ENCODE measurements at places on chromosomes 16 and 17.

DNA sequence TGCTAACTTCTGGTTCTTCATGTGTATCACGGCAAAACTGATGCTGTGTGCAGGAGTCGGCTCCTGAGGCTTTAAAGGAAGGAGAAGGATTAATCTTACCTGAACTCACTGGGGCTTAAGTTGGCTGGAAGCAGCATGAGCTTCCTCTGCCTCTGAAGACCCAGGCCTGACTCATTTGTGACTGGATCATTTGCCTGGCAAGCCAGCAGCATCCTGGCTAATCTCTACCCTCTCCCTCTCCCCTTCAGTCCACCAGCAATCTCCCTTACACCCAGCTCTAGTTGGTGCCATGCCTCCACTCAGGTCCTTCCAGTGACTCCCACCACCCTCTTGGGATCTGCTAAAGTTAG lies 150.3 kb downstream of the IRX3 start:
- no peak for DNase-seq

DNA sequence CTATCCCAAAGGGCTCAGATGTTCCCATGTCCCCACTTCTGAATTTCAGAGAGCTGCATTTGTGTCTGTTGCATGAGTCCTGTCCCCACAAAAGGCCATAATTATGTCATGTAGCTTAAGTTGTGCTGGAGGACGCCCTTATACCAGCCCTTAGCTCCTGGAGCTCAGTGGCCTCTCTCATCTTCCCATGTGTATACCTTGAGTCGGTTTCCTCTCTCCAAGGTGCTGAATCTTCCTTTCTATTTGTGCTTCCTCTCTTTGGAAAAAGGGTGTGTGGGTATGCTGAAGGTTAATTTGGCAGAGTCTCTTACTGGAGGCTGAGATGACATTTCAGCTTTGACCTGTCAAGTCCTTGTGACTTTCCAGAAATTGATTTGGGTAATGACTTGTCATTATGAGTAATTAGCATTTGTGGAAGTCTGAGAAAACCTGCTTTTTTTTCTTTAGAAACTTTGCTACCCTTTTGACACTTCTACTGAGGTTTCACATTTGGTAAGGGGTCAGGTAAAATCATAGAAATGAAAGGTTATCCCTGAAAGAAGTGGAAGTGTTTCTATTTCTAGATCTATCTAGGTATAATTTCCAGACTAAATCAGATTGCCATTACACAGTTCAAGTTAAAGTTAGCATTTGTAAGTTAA lies 185.4 kb downstream of the ABCC12 start:
- no peak for DNase-seq

DNA sequence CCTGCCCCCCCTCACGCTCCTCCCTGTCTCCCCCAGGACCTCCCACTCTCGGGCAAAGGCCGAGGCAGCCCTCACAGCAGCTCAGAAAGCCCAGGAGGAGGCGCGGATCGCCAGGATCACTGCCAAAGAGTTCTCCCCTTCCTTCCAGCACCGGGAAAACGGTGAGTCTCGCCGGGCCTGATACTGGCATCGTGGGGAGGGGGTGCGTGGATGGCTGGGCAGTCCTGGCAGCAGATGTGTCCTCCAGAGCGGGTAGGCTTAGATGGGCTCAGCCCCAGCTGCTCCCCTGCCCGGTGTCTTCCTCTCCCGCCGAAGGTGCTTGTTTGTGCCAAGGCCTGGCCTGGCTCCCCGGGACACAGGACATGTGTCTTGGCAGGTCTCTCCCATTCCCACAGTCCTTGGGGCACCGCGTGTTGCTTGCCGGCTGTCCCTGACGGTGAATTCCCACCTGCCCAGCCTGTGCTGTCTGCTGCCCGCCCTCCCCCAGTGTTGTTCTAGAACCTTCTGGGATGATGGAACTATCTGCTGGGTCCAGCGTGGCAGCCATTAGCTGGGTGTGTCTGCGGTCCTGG lies 81.6 kb downstream of the KLHDC4 start:
- no peak for DNase-seq

GRCh38 chr16:66509576-66509975 lies 40.3 kb downstream of the TK2 start:
- no peak for DNase-seq

GRCh38 chr16:72705801-72706200 lies 342.1 kb downstream of the ZFHX3 start:
- no peak for DNase-seq

GRCh38 chr17:4950746-4951204 lies at the start of gene ENO3:
Gene ENO3, plus strand, starts transcription at chr17:4951119. Its CDS starts 711 bp downstream, at chr17:4951830.
- DNase-seq: no peak

- DNase-seq: no peak
Observed at GRCh38 chr16:23855010-23855409, 19.2 kb downstream of the PRKCB start.
